ENCODE measurements at places on chromosomes 1 and 21.

GRCh38 chr1:154838461-154838860 lies 31.6 kb downstream of the KCNN3 start:
- no peak for DNase-seq

GRCh38 chr1:229058111-229058561 lies 212.8 kb upstream of the RAB4A start:
- no peak for DNase-seq

DNA sequence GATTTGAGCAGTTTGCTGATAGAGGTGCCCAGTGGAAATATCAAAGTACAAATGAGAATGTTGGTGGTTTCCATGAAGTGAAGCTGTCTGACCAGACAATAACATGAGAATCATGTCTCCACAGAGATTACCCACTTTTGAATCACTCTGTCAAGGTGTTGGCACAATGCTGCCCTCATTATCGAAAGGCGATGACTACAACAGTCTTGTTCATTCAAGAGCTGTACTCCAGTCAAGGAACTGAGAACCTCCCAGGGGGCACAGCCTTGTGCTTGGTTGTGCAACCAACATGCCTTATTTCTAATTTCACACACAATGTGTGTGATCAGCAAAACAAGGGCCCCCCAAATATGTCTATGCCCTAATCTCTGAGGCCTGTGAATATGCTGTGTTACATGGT lies 35.7 kb downstream of the ETS2 start:
- no peak for DNase-seq

DNA sequence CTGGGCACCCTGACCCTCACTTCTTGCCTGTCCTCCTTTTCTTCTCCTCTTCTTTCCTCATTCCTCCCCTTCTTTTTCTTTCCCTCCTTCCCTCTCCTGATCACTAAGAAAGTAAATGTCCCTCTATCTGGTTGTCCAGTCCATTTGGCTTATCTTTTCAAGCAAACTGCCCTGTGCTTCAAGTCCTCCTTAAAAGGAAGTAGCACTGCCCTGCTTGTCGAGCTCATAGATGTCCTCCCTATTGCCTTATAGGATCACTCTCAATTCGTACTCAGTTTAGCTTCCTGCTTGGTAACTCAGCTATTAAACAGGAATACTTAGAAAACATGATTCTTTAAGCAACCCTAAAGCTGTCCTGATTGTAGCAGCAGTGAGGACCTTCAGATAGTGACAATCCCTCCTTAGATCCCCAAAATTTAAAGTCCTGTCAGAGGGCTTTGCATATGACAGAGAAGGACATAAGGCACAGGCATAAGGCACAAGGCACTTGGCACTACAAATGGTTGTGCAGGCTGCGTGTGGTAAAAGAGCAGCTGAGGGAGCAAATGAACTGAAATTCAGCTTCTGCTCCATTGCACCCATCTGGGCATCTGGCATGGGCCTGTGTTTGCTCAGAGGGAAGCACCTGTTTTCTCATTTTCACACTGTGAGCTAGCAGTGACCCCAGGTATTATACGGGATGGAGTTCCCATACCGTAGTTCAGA lies 26.1 kb upstream of the SLAMF6 start:
- DNase-seq: no peak

- DNase-seq: no peak
Measured at GRCh38 chr1:1344655-1345361, 4.4 kb downstream of the DVL1 start.

- no peak for DNase-seq
Measured at GRCh38 chr1:7274256-7274655, 489.0 kb downstream of the CAMTA1 start.

- no peak for DNase-seq
Measured at GRCh38 chr1:223246476-223247112, 103.5 kb upstream of the TLR5 start.

Measured in Caco-2 (cell line).